ENCODE measurements at places on chromosomes 11 and 22.

DNA sequence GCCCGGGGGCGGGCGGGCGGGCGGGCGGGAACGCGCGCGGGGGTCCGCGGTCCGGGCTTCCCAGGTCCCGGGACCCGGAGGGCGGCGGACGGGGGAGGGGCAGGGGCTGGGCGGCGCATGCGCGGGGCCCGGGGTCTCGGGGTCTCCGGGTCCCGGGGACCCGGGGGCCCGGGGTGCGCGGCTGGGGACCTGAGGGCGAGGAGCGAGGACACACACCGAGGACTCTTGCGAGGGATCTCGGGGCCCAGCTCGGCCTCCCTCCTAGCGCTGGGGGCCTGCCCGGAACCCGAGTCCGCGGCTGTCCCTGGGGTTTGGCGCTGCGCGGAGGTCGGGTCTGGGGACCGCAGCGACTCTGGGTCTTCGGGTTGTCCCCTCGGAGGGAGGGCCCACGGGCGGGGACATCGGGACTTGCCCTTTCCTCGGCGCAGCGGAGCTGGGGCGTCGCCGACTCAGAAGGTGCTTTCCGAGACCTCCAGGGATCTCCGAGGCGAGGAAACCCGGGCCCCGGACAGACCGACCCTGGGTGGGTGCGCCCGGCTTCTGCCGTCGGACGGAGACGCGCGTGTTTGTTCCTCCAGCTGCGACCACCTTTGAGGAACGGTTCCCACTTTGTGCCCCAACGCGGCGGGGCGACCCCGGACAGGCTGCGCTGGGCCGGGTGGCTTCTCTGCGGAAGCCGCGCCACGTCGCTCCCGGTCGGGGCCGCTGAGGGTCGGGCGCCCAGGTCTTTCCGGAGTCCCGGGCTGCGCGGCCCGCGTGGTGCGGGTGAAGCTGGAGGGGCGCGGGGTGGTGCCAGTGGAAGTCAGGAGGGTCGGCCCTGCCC lies 540 bp downstream of the PPARA start:
- peak; percentile 43 for DNase-seq

DNA sequence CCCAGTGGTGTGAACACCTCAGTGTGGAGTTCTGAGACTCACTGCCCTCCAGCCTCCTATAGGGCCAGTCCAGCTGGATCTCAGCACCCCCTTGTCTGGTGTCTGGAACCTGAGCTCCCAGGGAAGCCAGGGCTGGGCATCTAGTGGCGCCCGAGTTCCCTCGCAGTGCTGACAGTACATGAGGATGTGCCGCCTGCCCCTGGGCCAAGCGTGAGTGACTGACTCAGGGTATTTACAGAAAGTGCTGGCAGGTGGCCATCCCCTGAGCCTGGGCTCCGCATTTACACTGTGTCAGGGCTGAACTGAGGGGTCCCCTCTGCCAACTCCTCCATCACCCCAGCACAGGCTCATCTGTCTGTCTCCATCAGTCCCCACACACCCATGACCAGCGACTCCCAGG lies 185.3 kb downstream of the BRD1 start:
- no peak for DNase-seq

DNA sequence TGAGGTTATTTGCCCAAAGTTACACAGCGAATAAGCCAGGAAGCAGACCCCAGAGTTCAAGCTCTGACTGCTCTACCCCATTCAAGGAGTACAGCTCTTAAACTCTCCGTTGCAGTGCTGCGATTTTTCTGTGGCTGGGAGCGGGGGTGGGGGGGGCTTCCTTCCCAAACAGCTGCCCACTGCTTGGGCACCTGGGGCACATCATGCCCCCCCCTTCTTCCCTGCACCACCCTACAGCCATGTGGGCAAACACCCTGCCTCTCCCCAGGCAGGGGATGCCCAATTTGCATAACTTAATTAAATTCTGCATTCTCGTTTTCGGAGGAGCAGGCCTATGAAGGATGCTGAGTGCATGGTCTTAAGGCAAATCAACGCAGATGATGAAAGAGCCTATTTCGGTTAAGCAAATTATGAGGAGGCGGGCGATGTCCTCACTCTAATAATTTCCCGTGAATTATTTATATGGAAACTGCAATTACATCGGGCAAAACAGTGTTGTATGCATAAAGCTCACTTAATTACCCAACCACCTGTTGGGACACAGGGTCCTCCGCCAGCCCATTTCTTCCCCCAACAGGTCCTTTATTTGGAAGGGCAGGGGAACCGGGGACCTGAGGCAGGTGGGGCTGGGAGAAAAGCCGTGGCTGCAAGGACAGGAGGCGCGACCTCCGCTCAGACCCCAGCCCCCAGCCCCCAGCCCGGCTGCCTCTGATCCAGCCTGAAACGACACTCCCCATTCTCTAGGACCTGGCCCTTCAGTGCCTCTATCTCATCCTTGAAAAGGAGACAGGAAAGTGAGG lies 610.5 kb downstream of the BUD13 start:
- no peak for DNase-seq

DNA sequence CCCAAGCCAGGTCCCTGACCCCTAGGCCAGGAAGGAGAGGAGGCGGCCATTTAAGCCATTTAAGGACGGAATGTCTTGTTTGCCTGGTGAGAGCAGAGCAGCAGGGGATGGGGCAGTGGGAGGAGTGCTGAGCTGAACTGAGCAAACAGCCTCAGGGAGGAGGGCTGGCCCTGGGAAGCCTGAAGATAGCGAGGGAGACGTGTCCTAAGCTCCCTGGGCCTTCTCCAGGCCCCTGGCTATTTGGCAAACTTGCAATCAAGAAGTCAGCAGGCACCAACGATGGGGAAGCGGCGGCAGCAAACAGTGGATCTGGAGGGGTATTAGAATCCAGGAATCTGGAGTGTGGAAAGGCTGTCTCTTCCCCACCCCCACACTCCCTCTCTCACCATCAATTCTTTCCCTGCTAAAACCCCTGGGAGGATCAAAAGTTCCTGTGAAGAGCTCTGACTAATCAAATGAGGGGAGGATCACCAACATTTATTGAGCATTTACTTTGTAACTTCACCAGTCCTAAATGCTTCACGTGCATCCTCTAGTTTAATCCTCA lies 8.8 kb downstream of the BCL9L start:
- no peak for DNase-seq

- peak; percentile 23 for DNase-seq
These were observed 43.4 kb downstream of the CPT1A start for GRCh38 chr11:68798221-68798813.

DNA sequence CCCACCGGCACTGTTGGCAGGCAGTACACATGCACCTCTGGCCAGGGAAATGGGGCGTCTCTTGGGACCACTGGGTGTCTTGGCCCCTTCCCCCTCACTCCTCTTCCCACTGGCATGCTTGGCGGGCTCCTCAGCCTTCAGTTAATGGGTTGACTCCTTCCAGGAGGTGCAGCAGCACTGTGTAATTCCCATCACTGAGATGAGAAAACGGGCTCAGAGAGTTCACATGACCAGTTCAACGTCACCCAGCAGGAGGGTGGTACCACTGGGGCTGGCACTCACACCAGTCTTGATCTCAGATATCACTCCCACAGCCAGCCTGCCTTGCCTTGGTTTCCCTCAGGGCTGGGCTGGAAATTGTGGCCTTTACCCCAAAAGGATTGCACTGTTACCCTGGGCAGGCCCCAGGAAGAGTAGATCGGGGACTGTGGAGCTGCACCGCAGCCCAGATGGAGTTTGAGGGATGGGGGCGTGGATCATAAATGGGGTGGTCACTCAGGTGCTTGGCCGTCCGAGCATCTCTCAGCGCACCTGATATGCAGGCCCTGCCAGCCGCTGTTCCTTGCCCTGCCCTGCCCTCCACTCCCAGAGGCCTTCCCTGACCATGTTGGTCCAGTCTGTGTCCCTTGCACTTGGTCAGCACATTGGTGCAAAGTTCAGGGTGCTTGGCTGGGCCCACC lies 16.9 kb downstream of the CAPN5 start:
- no peak for DNase-seq

GRCh38 chr22:46084943-46085827 lies 65.1 kb upstream of the PPARA start:
- DNase-seq = no peak

GRCh38 chr11:121659811-121660210 lies 207.0 kb upstream of the SORL1-AS1 start:
- no peak for DNase-seq

GRCh38 chr22:40042312-40042711 lies 47.6 kb downstream of the FAM83F start:
- no peak for DNase-seq

Measured in stimulated activated CD4-positive, alpha-beta T cell treated with anti-CD3 and anti-CD28 coated beads, Interleukin-1b, Interleukin-23, amount 100 ng/mL, for 48 hours (primary cell).